H1 (cell line): ENCODE measurements at places on chromosomes 11 and 22. TPM values are rescaled to one million over a fixed set of nuclear protein-coding genes. Genes with fewer than 3 reads are reported as not detected.

Gene HEPHL1
- polyA plus RNA-seq: 0.02 and 0.11 TPM in 2 replicates

Gene FLRT1
- 0.14 and 0.20 TPM in 2 replicates for polyA plus RNA-seq

Gene MYBPC3
- 0.02 and 0.05 TPM in 2 replicates for polyA plus RNA-seq

DNA sequence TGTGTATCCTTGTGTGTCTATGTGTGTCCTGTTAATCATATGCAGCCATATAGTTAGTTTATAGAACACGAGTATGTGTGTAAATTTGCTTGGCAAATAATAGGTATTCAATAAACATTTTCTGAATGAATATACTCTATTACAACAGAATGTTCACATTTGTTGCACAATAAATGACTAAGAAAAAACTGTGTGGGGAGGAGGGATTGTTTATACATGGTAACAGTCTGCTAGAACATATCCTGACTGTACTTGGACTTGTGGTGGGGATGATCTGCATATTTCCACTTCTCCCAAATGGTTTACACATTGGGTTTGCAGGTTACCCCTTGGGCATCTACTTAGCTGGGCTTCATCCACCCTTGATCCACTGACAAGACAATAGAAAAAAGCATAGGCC is 194.6 kb downstream of the INSC start:
- DNase-seq: no peak
- H3K4me1 ChIP-seq: peaks cover 8% of the 10 kb centered on the region
- H3K27ac ChIP-seq: no peak overlapping the region
- no peak overlapping the region for H3K4me3 ChIP-seq
- H3K36me3 ChIP-seq: no peaks in the 10 kb centered on the region

- DNase-seq: no peak
- H3K27me3 ChIP-seq: no peaks in the 10 kb centered on the region
- no peaks in the 10 kb centered on the region for H3K4me1 ChIP-seq
- H3K36me3 ChIP-seq: no peaks in the 10 kb centered on the region
These were observed 139.5 kb downstream of the KIF18A start for GRCh38 chr11:27968461-27968860.

DNA sequence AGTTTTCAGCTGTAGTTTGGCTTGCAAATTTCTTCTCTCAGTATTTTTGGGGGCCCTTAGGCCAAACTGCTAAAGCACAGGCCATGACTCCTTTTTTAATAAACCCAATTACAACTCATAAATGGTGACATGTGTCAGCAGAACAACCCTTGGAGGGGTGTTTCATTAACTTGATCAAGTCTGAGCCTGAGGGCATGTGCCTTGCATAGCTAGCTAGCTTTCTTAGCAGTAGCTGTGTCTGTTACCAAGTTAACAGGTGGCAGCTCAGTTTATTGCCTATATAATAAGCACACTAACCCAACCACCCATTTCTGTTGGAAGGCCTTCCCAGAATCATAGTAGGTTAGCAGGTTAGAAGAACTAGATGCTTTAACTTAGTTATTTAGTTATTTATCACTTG is 950.3 kb upstream of the CCDC90B start:
- no peaks in the 10 kb centered on the region for H3K27me3 ChIP-seq
- H3K4me1 ChIP-seq: peaks cover 2% of the 10 kb centered on the region; the same call in 1 of the 2 replicates
- H3K36me3 ChIP-seq: no peaks in the 10 kb centered on the region
- no peak for DNase-seq
- no peak overlapping the region for H3K4me3 ChIP-seq
- H3K27ac ChIP-seq: no peak overlapping the region

DNA sequence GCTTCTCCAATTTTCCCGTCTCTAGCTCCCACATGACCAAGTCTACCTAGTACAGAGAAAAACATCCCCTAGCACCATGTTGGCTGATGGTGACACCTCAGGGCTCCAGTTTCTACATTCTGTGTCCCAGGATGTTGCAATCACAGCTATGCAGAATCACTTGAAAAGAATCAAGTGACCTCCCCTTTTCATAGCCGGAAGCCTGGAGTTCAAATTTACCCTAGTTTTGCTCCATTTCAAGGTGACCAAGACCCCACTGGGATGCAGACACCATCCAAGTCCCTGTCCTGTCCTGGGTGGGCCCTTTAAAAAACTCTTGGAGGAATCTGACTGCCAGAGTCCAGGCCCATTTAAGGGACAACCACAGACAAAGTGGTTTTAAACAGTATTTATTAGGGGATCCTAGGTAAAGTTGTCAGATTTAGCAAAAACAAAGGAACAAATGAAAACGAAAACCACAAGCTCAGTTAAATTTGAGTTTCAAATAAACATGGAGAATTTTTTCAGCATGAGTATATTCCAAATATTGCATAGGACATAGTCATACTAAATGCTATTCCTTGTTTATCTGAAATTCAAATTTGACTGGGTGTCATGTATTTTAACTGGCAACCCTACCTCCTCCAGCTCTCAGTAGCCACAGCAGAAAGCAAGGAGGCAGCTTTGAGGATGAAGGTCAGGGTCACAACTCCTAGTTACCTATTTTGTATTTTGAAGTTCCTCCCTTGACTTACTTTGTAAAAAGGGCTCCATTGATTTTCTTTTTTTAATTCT is 52.4 kb downstream of the MIAT start:
- no peak for DNase-seq
- no peaks in the 10 kb centered on the region for H3K27me3 ChIP-seq
- no peaks in the 10 kb centered on the region for H3K36me3 ChIP-seq
